ENCODE measurements at places on chromosomes 4 and X.

DNA sequence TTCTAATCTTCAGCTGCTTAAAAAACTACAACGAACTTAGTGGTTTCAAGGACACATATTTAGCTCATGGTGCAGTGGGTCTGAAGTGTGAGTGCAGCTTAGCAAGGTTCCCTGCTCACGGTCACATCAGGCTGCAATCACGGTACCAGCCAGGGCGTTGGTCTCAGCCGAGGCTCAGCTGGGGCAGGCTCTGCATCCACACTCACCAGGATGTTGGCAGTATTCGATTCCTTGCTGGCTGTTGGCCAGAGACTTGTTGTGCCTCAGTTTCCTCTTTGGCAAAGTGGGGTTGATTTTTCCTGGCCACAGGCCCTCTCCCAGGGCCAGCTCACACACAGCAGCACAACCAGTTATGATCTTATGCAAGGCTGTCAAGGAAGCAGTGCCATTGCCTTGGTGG, 61.8 kb downstream of the TRMT44 start:
- DNase-seq: no peak

DNA sequence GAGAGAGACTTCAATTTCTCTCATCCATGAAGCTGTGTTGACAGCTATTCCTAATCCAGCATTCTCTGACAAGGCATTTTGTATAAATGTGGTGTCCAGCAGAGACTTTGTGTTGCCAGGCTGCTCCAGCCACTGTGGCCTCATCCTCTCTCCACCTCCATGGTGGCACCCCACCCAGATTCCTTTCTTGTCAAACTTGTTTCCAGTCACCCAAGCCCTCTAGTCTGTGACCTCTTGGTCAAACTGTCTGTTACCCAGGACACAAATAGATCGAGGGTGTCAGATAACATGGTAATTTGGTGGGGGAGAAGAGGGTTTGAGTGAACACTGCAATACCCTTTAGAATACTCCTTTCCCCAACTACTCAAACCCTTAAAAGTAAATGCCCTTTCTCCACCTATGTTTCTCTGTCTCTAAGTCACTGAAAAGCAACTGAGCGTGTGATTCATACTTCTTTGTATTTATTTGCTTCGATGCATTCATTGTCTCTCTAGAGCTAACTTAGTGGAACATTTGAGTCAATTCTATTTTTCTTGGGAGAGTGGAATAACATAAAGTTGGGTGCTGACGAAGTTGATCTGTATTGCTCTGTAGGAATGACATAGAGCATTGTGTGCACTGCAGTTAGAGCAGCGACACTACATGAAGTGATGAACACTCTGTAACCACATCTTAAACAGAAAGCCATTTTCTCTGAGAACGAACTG, 13.7 kb downstream of the PITX2 start:
- DNase-seq: peak; percentile 43

- DNase-seq: no peak
Measured at GRCh38 chr4:15182600-15183220, 180.4 kb downstream of the CPEB2 start.

- DNase-seq: no peak
Measured at GRCh38 chr4:162586266-162586665, 422.5 kb upstream of the FSTL5 start.

GRCh38 chr4:124564121-124564520, 148.4 kb downstream of the ANKRD50 start:
- DNase-seq: no peak

DNA sequence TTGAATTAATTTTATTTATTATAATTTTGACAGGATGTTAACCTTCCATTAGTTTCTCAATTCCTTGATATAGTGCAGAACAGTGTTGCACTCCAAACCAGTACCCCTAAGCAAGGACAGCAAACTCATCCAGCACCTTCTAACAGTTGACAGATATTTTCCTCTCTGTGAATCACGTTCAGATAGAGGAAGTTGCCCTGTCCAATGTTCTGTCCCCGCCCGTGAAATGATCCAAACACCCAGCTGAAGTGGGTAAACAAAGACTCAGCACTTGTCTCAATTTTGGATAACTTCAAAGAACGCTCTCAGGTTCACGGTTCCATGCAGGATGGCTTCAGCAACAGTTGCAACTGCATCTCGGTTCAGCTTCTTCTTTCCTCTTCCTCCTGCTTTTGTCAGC, 1240.0 kb upstream of the ADGRL3 start:
- no peak for DNase-seq

- DNase-seq: no peak
Measured at GRCh38 chr4:186095406-186095805, 9.1 kb upstream of the FAM149A start.

DNA sequence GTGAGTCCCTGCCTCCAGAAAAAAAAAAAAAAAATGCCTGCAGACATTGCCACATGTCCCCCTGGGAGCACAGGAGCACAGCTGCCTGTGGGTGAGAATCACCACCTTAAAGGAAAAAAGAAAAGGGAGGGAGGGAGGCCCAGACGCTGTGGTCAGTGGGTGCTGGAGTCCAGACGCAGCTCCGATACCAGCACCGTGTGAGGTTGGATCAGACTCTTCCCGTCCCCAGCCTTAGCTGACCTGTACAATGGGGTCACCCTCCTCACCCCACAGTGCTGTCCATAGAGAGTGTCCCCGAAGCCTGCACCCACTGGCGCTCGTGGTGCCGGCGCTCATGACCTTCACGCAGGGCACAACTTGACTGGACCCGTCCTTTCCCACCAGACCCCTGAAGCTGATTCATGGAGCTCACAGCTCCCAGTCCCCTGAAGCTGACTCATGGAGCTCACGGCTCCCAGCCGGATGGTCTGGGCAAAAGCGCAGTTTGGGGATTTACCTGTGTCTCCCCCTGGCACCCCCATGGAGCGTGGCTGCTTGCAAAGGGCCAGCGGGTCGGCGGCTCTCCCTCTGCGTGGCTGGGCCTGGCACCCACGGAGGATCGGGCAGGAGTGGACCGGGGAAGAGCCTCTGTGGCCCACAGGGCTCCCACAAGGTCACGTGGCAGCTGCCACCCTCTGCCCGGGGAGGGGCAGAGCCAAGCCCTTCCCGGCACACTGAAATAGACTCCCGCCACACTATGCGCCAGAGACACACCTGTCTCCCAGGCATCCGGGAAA, 31.4 kb downstream of the ABLIM2 start:
- no peak for DNase-seq

GRCh38 chr4:102723511-102723910, 37.3 kb downstream of the MANBA start:
- DNase-seq: no peak

DNA sequence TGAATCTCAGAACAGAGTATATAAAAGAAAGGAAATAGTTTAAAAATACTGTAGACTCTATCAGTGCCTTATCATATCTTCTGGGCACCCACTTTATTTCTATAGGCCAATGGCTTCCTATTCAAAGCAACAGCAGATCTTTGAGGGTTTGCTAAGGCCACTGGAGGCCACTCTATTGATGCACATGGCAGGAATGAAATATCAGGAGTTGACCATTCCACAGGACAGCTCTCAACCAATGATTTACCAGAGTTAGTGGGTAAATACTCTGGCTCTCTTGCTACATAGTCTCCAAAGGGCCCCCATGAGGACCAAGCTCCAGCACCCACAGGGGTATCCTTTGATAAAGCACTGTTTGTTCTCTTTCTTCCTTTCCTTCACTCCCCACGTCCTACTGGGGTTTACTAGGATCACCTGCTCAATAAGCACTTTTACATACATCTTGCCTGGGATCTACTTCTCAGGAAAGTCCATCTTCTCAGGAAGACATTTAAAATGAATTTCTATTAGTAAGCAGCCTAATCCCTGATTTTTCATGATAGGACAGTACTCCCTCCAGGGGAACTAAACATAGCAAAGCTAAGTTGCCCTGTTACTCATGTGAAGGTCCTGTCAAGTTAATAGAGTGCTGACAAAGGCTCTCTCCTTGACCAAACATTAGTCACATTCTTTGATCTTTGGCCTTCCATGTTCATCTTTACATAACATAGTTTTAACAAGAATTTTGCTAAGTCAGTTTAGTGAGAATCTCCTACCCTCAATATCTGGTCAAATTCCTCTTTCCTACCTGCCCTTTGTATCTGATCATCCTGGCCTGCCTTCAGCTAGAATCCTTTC, 459.7 kb downstream of the GRXCR1 start:
- no peak for DNase-seq
